ENCODE measurements at places on chromosomes 12 and 14.

GRCh38 chr12:88552610-88553079, 27.6 kb downstream of the KITLG start:
- no peak for DNase-seq

GRCh38 chr14:92956961-92957360, 34.0 kb downstream of the CHGA start:
- peak; percentile 74 for DNase-seq

GRCh38 chr12:59317598-59317997, 278.2 kb upstream of the SLC16A7 start:
- DNase-seq, result no peak

- peak; percentile 79 for DNase-seq
Observed at GRCh38 chr14:74881431-74882102, at the start of gene DLST. DLST (plus strand) TSS chr14:74881916; CDS start chr14:74881954, 38 bp downstream.

GRCh38 chr12:12017798-12018197, 52.9 kb upstream of the BCL2L14 start:
- DNase-seq, result no peak

GRCh38 chr12:123223241-123223668, 9.7 kb downstream of the MPHOSPH9 start:
- no peak for DNase-seq

DNA sequence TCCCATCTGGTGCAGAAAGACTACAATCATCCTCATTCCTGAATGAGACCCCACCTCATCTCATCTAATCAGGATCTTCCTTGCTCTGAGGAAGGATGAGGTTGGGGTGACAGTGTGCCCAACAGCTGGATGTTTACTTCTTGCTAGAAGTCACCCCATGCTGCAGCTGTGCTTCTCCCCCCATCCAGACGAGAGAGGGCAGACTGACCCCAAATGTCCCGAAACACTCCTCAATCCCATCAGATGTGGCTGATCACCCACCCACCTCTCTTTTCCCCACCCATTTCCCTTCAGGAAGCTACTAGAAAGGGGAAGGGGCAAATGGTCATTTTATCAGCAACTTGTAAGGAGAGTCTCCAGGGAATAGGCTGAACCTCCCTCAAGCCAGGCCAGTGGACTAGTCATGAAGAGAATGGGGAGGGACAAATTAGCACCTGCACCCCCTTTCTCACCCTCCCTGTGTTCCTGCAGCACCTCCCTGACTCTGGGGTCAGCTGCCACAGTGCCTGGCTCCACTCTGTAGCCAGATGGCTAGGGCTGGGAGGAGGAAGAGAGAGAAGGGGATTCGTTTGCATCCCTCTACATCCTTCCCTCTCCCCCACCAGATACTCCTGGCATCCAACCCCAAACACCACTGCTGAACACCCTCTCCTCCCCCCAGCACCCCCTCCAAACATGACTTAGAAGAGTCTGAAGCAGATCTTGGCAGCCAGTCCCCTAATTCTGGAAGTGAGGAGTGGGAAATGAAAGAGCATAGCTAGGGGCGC, 2.8 kb upstream of the BAZ2A start:
- DNase-seq, result no peak

- DNase-seq, result no peak
Observed at GRCh38 chr12:130286741-130287440, 50.8 kb upstream of the PIWIL1 start.

DNA sequence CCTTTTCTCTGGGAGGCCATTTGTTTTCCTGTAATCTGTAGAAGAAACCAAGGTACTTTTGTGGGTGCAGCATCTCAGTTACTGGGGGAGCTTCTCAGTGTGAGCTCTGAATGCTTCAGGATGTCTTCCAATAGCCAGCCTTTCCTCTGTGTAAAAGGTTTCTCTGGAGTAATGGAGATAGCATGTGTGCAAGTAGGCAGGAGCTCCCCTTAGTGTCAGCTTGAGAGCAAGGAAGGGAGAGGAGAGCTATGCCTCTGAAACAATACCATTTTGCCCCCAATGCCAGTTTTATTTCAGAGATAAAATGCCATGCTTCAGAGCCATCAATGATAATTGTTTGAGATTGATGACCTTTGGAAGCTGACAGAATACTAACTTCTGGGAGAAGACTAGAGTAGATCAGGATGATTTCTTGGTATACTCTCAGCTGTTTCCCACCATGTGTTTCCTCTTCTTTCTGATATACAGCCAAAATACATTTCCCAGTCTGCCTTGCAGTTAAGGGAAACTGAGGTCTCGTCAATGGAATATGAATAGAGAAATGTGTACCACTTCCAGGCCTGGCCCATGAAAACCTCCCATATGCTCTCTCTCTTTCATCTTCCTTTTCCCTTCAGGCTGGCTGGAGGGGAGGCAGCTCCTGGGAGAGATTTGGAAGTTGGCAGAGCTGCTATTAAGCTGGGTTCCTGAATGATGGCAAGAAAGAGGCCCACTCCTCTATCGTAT, 125.7 kb downstream of the CRADD start:
- no peak for DNase-seq

GRCh38 chr12:115973066-115973465, 304.4 kb downstream of the MED13L start:
- no peak for DNase-seq

DNA sequence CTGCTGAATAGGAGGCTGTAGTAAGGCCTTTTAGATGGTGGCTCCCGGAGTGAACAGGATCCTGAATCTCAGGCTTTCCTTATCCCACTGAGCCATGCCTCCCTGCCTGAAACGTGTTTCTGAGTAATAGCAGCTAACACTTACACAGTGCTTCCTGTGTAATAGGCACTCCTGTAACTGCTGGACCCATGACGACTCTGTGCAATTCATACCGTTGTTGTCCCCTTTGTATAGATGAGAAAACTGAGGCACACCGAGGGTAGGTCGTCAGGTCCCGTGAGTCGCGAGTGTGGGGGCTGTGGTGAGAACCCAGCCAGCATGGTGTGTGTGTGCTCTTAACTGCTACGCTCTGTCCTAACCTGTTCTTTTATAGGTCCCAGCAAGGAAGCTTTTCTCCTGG, 193.6 kb downstream of the CACNA1C start:
- no peak for DNase-seq

- no peak for DNase-seq
Observed at GRCh38 chr14:85439696-85440328, 90.1 kb upstream of the FLRT2 start.

DNA sequence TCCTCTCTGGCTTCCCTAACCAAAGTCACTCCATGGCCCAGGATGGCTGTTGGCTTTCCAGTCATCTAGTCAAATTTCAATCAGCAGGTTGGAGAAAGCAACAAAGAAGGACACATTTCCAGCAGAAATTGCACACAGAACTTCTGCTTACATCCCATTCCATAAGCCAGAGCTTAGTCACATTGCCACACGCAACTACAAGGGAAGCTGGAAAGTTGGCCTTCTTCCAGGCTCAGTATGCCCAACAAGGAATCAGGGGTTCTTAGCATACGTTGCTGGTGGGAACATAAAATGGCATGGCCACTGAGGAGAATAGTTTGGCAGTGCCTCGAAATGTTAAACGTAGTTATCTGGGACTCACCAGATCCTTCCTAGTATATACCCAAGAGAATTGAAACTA, 9.3 kb upstream of the APPL2 start:
- no peak for DNase-seq

DNA sequence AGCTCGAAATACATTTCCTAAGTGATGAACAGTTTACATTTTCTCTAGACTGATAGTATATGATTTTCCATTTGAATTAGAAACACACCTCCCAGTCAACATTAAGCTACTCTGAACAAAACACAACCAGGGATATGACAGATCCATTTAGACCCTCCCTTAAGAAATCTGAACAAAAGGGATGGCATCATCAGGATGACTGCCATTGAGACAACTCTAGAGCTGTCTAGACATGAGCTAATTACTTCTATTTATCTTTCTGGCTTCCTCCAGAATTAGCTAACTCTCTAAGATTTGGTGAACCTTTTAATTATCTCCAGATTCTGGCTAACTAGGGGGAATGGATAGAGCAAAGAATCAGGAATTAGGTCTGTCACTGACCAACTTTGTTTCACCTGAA, 92.9 kb upstream of the IGF1 start:
- no peak for DNase-seq

GRCh38 chr12:117111386-117111785, 12.2 kb upstream of the TESC start:
- DNase-seq, result no peak

DNA sequence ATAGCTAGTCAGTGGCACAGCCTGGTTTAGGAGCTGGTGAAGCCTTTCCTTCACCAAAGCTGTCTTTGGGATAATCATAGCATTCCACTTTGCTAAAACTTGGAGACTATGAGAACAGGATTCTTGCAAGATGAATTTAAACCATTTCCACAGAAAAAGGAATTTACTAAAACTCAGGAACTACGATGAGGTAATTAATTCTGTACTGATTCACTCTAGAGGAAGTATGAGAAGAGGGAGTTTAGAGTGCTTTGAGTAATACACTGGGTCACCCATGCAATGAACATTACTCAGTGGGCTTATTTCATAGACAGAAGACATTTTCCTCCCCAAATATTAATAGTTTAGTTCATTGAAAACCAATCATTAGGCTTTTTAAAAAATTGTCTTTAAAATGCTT, 73.0 kb downstream of the RMST start:
- DNase-seq, result no peak

DNA sequence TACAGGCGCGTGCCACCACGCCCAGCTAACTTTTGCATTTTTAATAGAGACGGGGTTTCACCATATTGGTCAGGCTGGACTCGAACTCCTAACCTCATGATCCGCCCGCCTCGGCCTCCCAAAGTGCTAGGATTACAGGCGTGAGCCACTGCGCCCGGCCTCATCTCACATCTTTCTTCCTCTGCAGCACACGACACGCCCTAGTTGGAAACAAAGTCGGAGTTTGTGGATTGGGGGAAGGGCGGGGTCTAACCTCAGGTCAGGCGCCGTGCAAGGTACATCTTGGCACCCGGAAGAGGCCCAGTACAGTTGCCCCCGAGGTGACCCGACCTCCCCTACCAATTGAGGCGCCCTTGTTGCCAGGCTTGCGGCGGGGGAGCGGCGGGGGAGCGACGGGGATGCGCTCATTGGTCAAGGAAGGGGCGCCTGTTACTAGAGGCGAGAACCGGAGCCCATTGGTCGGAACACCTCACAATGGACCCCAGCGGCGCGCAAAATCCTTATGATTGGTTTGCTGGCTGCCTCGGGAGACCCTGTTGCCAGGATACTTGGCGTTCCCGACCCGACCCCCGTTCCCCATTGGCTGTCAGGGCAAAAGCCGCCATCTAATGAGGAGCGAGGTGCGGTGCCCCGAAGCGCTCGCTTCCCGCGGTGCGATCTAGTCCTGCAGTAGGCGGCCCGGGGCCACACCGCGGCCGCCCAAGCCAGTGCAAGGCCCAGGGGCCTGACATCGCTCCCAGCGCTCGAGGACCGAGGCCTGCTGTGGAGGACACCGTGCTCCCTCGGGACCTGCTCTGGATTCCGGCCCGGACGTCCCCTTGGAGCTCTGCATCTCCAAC, at the start of gene REC8:
Gene REC8 (plus strand): TSS at position 659 of the 839 bp plus-strand sequence. CDS start 473 bp downstream, outside the sequence.
- peak; percentile 95 for DNase-seq

DNA sequence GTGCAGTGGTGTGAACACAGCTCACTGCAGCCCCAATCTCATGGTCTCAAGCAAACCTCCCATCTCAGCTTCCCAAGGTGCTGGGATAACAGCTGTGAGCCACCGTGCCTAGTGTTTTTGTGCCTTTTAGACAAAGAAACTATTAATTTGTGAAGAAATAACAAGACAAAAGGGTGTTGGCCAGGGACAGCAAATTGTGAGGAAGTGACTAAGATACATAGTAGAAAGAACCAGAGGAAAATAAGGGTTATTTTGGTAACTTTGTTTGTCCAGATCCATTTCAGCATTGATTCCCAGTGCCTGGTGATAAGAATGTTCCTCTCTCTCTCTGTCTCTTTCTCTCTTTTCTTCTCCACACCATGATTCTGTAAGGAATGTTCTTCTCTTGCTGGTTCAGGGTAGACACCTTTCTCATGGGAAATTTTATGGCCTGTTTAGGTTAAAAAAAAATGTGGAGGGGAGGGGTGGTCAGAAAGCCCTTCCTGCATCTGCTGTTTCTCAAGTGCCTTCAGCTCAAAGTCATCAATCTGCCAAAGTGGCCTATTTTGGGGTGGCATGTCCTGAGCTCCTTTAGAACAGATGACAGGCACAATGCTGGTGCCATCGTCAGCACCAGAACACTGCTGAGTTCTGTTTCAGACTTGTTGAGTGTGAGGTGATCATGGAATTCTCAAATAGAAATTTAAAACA, 184.4 kb upstream of the EEA1 start:
- DNase-seq, result no peak

- DNase-seq, result no peak
Observed at GRCh38 chr12:128811806-128812205, 12.0 kb downstream of the SLC15A4 start.

DNA sequence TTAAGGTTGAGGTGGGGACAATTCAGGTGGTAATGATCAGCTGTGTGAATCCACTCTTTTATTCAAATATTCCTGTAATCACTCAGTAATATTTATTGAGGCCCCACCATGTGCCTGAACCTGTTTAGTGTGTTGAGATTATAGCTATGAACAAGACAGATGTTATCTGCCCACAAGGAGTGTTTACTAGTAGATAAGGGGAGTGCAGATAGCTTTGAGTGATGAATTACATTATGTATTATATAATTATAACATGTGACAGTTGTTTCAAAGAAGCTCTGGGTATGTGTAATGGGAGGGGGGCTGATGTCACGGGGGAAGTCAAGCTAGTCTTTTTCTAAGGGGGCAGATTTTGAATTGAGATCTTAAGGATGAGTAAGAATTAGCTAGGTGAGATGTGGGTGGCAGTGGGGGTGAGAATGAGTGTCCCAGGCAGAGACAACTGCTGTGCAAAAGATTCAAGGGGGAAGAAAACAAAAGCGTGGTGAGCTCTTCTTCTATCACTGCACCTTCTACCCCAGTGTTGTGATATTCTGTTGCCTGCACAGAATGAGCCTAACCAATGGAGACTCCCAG, 21.3 kb upstream of the SRRM4 start:
- no peak for DNase-seq

- no peak for DNase-seq
Observed at GRCh38 chr12:104985206-104985605, 910 bp upstream of the NOPCHAP1 start.

DNA sequence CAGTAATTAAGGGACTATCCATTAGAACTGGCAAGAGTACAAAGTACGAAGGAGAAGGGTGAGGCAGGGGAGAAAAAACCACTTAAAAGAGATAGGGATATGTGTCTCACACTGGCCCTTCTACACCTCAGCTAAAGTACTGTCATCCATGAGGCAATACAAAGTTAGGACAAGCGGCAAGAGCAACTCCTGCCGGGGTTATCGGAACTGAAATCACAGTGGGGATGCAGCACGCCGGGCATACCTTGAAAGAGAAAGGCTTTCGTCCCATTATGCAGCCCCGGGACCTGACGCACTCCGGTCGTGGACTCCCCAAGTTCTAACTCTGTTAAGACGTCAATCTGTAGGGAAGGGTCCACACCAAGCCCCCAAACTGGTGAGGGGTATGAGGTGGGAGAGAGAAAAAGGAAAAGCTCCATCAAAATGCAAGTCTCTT, 1.1 kb downstream of the NELL2 start:
- no peak for DNase-seq

- no peak for DNase-seq
Observed at GRCh38 chr12:19659501-19659900, 220.2 kb downstream of the AEBP2 start.
